ENCODE measurements at places on chromosomes 1 and 21.

DNA sequence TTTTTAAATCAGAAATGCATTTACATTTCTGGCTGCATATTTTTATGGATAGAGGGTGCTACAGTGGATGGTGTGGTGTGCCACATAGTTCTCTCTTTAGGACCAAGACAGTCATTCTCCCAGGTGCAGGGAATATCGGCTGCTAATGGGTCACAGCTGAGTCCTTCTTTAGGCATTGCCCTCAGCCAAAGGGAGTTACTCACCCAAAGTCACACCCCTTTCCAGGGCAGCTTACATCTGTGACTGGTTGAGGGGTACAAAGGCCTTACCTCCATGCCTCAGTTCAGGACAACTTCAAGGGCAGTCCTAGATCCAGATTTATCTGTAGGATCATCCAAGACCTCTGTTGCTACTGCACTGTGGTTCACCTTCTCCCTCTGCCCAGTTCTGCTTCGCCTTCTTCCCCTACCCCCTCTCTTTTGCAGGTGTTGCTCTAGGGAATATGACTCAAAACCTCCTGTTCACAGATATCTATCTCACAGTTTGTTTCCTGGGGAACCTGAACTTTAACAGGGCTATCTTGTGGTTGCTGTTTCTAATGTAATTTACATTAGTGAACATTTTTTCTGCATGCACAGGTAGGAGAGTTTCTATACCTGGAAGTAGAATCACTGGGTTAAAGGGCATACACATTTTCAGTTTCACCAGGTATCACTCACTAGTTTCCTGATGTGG lies 413.9 kb downstream of the RPS6KC1 start:
- DNase-seq = no peak

GRCh38 chr1:110452330-110452729 lies 1.4 kb downstream of the PROK1 start:
- no peak for DNase-seq

DNA sequence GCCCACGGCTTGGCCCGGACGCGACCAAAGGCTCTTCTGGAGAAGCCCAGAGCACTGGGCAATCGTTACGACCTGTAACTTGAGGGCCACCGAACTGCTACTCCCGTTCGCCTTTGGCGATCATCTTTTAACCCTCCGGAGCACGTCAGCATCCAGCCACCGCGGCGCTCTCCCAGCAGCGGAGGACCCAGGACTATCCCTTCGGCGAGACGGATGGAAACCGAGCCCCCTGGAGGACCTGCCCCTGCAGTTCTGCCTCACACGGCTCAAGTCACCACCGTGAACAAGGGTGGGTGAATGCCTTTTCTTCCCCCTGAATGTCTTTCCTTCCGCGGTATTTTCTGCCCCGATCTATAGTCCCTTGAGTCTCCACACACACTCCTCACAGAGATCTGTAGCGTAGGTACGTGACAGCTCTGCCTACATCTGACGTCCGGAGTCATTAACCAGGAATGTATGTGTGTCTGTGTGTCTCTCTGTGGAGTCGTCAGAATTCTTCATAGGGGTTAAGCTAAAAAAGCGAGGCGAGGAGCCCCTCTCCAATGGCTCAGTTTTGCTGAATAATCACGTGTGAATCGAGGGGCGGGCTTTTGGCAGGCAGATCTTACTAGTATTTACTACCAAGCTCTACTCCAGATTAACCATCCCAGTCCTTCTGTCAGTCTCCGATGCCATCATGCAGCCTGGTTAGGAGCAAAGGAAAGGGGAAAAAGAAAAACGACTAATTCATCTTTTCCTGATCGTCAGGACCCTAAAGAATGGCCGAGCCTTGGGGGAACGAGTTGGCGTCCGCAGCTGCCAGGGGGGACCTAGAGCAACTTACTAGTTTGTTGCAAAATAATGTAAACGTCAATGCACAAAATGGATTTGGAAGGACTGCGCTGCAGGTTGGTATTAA lies at the start of gene CDKN2C:
CDKN2C (plus strand) TSS at position 635 of the 898 bp plus-strand sequence; CDS start at position 759, 124 bp downstream.
- DNase-seq = peak; percentile 53

DNA sequence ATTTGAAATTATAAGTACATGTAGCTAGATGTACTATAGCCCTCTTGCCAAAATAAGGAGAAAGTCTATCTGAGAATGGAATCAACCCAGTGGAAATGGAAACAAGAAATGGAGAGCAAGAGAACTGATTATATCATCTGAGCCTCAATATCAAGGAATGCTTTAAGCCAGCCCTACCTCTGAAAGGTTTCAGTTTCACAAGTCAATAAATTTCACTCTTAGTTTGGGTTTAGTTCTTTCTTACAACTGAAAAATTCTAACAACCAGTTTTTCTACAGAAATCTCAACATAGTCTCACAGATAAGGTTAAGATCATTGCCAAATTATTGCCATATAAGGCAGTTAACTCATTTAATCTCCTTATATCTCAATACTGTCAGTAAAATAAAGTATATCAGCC lies 80.0 kb downstream of the EPS15 start:
- DNase-seq = no peak

DNA sequence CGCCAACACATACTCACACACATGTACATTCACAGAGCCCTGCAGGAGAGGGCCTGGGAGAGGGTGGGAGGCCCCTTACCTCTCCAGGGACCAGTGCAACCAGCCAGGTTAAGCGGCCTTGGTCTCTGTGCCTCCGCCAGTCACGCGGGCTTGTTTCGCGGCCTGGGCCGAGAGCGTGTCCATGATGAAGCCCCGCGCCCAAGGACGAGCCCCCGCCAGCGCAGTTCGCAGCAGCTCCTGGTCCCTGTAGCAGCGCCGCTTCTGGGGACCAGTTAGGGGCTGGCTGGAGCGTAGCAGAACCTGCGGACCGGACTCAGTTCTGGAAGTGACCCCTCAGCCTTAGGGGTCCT lies 7.3 kb upstream of the FAM167B start:
- no peak for DNase-seq

DNA sequence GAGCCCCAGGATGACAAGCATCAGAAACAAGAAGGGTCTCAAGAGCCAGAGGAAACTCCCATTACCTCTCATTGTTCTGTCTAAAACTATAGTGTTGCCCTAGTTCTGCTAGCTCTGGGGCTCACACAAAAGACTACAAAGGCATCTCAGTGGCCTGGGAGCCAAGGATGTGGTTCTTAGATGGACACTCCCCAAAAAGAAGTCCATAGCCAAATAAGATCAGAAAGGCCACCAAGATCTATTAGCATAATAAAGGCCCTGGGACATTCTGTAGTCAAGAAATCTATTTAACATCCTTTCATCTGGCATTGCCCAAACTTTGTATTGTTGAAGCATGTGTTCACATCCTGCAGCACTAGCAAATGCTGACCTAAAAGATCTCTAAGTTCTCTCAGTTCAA lies 99.5 kb downstream of the EDEM3 start:
- no peak for DNase-seq

DNA sequence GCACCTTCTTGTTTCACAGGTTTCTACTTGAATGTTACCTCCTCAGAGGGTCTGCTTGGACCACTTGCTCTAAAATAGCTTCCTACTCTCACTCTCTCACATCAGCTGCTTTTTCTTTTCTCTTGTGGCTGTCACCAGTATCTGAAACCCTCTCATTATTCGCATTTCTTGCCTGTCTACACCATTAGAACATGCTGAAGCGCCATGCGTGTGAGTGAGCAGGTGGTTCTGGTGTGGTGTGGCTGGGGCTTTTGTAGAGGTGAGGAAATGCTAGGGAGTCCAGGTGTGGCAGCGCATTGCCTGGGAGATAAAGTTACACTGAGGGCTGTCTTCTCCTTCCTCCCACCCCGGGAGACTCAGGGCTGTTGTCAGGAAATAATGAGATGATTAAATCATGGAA lies 4.1 kb downstream of the ZNF362 start:
- DNase-seq = no peak

DNA sequence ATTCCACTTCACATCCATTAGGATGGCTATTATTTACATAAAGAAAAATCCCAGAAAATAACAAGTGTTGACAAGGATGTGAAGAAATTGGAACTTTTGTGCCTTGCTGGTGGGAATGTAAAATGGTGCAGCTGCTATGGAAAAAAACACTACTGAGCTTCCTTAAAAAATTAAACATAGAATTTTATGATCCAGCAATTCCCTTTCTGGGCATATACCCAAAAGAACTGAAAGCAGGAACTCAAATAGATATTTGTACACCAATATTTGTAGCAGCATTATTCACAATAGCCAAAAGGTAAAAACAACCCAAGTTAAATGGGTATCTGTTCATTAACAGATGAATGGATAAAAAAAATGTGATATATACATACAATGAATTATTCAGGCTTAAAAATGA lies 45.6 kb downstream of the WNT2B start:
- no peak for DNase-seq

- no peak for DNase-seq
These were observed 11.1 kb upstream of the ETV3L start for GRCh38 chr1:157110686-157111085.
